Caco-2 (cell line): ENCODE measurements at places on chromosomes 7 and 10. TPM values are rescaled to one million over a fixed set of nuclear protein-coding genes. Genes with fewer than 3 reads are reported as not detected.

GRCh38 chr7:87420173-87420572 is 55.3 kb downstream of the ABCB4 start:
- H3K27me3 ChIP-seq = no peaks in the 10 kb centered on the region
- H3K4me3 ChIP-seq = no peak overlapping the region
- H3K4me1 ChIP-seq = no peaks in the 10 kb centered on the region
- no peak overlapping the region for H3K27ac ChIP-seq

DNA sequence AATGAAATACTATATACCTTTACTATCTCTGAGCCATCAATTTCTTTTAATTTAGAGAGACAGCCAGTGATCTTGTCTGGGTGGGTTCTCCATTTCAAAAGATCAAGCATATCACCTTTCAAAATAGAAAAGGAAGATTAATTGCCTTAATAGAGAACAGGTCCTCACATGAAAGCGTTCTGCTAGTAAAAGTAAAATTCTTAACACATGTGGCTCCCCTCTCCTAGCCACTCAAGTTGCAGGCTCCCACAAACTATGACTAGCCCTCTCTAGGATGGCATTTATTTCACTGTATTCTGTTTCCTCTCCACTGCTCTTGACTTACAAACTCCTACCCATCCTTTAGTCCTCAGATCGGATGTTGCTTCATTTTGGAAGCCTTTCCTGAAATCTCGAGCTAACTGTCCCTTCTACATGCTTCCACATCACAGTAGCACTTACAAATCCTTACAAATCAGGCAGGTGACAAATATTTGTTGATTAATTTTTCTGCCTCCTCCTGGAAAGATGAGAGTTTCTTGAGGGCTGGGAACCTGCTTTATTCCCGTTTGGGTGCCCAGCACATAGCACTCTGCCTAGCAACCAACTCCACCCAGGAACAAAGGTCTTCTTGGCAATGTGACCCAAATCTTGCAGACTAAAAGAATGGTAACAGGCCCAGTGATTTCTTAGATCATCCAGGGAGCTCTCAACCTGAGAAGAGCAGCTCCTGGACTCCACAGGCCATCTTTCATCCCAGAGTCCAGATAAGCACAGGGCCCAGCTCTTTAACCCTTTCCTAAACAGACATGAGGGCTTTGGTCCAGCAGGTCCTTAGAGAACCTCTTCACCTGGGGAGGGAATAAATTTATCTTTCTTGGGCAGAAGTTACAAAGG is 310.4 kb upstream of the IMMP2L start:
- no peaks in the 10 kb centered on the region for H3K4me1 ChIP-seq
- H3K36me3 ChIP-seq = no peaks in the 10 kb centered on the region
- DNase-seq = no peak
- no peak overlapping the region for H3K27ac ChIP-seq
- H3K4me3 ChIP-seq = no peak overlapping the region

- 0 out of 2 replicates have a peak, but pooled peaks cover 7% of the 10 kb centered on the region for H3K4me1 ChIP-seq
- H3K4me3 ChIP-seq = no peak overlapping the region
- H3K27ac ChIP-seq = no peak overlapping the region
- DNase-seq = no peak
Observed at GRCh38 chr10:88540351-88540750, 42.8 kb downstream of the RNLS start.

Gene CHRM2
- total RNA-seq = not detected in 2 replicates

GRCh38 chr7:41425926-41426325 is 277.0 kb downstream of the INHBA start:
- H3K27me3 ChIP-seq = no peaks in the 10 kb centered on the region
- H3K4me1 ChIP-seq = no peaks in the 10 kb centered on the region
- no peak overlapping the region for H3K27ac ChIP-seq
- no peaks in the 10 kb centered on the region for H3K36me3 ChIP-seq
- DNase-seq = no peak

Gene PLEKHS1
- total RNA-seq = not detected in 2 replicates

- no peak overlapping the region for H3K27ac ChIP-seq
- DNase-seq = no peak
- no peaks in the 10 kb centered on the region for H3K36me3 ChIP-seq
- no peaks in the 10 kb centered on the region for H3K27me3 ChIP-seq
Observed at GRCh38 chr10:60480865-60481563, 91.3 kb upstream of the ANK3 start.

Gene SRGN
- total RNA-seq = not detected in 2 replicates

DNA sequence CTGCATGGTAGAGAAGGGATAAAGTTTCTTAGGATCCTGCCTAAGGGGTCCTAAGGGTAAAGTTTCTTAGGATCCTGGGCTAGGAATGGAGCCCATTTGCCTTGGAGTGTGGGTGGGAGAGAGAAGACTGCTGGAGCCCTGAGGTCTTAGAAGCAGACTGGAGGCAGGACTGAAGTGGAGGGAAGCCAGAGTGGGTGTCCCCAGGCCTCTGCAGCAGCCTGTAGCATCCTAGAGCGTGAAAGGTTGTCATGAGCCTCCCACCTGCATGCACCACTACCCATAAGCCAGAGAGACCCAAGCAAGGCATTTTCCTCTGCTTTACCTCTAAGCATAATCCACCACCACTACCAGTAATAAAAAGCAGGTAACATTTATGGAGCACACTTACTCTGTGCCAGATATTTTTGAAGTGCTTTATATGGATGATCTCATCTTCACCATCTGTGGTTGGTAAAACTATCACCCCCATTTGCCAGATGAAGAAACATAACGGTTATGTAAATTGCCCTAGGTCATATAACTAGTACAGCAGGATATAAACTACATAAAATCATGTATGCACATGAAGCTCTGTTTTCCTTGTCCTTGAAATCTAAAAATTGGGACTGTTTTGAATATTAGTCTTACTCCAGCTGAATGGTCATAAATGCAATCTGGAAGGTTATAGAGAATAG is 103.5 kb upstream of the CCDC6 start:
- no peaks in the 10 kb centered on the region for H3K4me1 ChIP-seq
- H3K36me3 ChIP-seq = no peaks in the 10 kb centered on the region
- no peak for DNase-seq
- no peak overlapping the region for H3K27ac ChIP-seq

Gene MALRD1
- 8.2 and 9.8 TPM in 2 replicates for total RNA-seq

Gene OPTN
- total RNA-seq = 59.6 and 70.9 TPM in 2 replicates

- H3K27ac ChIP-seq = no peak within 1 kb of the TSS
- peaks cover 4% of the 10 kb centered on the region; the same call in 1 of the 2 replicates for H3K4me1 ChIP-seq
- H3K36me3 ChIP-seq = no peaks in the 10 kb centered on the region
- peak; percentile 62 for DNase-seq
Observed at GRCh38 chr10:114239117-114239993, at the start of gene VWA2. Gene VWA2 (plus strand): TSS chr10:114239254. CDS start chr10:114248714, 9,460 bp downstream.

DNA sequence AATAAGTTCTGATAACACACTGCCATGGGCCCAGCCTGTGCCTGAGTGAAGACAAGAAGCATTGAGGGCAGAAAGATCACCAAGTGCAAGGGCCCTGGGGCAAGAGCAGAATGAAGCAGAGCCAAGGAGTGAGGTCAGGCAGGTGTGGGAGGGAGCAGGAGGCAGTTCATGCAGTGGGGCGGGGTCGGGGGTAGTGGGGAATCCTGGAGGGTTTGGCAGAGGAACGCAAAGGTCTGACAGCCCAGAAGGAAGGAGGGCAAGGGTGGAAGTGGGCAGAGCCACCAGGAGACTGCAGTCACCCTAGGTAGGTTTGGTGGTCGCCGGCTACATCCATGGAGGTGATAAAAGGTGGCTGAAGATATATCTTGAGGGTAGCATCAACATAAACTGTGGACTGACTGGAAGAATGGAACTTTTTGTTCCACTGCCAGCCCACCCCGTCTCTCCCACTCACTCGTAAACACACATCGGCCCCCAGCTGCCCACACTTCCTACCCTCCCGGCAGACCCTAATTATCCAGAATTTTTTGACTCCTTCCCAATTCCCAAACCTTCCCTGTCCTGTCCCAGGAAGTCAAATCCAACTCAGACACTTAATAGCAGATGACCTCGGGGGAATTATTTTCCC is 172.4 kb downstream of the ARHGAP12 start:
- no peak overlapping the region for H3K27ac ChIP-seq
- H3K27me3 ChIP-seq = no peaks in the 10 kb centered on the region
- DNase-seq = no peak
- no peak overlapping the region for H3K4me3 ChIP-seq
